ENCODE measurements at places on chromosomes 16 and 17.
A peak's percentile ranks its signal among the peaks of the same experiment; 100 is the strongest.

- no peak for DNase-seq
Measured at GRCh38 chr17:57433452-57433851, 177.1 kb downstream of the MSI2 start.

DNA sequence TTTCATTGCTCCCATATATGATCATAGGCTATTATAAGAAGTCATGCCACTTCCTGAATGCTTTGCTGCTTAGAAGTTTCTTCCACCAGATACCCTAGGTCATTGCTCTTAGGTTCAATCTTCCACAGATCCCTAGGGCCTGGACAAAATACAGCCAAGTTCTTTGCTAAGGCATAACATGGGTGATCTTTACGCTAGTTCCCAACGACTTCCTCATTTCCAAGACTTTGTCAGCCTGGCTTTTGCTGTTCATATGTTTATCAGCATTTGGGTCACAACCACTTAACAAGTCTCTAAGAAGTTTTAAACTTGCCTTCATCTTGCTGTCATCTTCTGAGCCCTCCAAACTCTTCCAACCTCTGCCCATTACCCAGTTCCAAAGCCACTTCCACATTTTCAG lies 20.1 kb upstream of the DLX3 start:
- DNase-seq, result no peak

- peak; percentile 10 for DNase-seq
Measured at GRCh38 chr16:20849589-20850390, 43.5 kb downstream of the REXO5 start.

- DNase-seq, result no peak
Measured at GRCh38 chr17:3630781-3631180, 5.3 kb downstream of the SHPK start.

DNA sequence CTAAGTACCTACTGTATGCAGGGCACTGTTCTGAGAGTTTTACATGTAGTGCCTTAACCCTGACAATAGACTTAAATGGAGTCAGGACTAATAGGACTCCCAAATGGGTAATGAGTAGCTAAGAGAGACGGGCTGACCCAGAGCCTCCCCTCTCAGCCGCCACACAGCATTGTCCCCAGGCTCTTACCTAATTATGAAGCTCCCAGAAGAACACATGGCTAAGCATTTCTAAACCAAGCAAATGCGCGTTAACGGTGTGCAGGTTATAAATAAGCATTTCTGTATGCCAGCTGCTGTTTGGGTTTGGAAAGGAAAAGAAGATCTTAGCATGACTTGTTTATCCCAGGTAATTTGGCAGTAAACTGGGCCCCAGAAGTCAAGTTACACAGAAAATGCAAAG lies 14.3 kb downstream of the KATNIP start:
- DNase-seq, result no peak

- DNase-seq, result no peak
Measured at GRCh38 chr17:8474826-8475225, 39.1 kb downstream of the NDEL1 start.

All from SK-N-MC (cell line).